Stimulated activated CD4-positive, alpha-beta T cell treated with anti-CD3 and anti-CD28 coated beads, TNF-alpha, amount 100 ng/mL, for 48 hours (primary cell): ENCODE measurements at places on chromosomes 12 and 14.

DNA sequence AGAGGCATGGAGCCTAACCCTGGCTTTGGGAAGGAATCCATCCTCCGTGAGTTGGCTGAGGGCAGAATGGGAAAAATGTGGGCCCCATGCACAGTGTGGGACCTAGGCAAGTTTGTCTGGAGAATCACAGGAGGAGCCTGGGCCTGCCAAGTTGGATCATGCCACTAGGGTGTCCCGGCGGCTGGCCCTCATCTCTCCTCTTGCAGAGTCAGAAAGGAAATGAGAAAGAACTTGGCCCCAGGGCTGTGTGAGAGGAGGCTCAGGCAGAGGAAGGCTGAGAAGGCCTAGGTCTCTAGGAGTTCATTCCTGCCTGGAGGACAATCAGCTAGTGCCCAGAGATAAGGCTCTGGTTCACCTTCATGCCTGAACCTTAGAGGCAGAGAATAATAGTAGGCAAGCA, 2.5 kb upstream of the ESRRB start:
- DNase-seq, result no peak

DNA sequence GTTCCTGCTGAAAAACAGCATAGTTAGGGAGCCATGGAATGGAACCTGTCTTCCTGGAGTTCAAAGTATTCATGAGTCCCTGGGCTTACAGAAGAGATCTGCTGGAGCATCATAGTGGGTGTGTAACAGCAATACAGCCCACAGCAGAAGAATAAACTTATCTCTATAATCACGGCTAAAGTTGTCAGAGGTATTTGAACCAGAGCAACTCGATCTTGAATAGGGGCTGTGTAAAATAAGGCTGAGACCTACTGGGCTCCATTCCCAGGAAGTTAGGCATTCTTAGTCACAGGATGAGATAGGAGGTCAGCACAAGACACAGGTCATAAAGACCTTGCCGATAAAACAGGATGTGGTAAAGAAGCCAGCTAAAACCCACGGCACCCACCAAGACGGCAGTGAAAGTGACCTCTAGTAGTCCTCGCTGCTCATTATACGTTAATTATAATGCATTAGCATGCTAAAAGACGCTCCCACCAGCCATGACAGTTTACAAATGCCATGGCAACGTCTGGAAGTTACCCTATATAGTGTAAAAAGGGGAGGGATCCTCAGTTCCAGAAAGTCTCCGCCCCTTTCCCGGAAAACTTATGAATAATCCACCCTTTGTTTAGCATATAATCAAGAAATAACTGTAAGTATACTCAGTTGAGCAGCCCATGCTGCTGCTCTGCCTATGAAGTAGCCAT, 223.4 kb downstream of the PCNX1 start:
- DNase-seq, result no peak

GRCh38 chr12:123634142-123634561, 523 bp downstream of the GTF2H3 start:
- DNase-seq, result no peak

- DNase-seq, result no peak
These were observed 185.6 kb downstream of the TMEM117 start for GRCh38 chr12:44021471-44021971.

- no peak for DNase-seq
These were observed 97.9 kb upstream of the USP44 start for GRCh38 chr12:95648990-95649791.

GRCh38 chr14:32166029-32166428, 35.8 kb upstream of the RNU6-7 start:
- no peak for DNase-seq

DNA sequence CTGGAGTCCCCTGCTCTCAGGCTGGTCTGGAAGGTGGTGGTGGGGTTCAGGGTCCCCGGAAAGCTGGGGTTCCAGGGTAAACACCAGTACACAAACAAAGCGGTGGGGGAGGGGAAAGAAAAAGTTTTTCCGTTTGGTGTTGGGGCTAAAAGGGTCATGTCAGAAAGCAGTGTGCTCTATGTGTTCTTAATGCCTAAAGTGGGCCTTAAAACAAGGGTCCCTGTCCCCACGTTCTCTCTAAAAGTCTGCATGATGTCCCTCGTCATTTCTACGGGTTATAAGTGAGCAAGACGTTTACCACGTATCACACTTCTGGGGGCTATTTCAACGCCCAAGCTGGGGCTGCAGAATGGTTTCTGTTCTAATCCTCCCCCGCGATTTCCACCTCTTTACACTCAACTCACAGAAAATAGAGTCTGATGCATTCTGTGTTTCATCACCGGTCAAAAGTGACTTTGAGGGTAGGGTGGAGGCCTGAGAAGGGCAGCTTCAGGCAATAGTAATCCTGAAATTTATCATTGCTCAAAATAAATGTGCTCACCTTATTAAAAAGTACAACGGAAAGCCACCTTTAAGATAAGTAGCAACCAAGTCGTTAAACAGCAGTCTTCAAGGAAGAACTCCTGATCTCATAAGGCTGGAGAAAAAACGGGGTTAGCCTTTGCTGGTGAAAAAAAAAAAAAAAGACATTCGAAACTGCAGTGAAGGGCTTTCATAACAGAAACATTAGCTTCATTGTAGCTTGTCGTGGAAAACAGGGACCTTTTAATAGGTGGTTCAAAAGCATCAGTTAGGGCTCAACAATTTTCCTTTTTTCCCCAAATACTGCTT, 63.9 kb upstream of the PTGR2 start:
- DNase-seq, result no peak

DNA sequence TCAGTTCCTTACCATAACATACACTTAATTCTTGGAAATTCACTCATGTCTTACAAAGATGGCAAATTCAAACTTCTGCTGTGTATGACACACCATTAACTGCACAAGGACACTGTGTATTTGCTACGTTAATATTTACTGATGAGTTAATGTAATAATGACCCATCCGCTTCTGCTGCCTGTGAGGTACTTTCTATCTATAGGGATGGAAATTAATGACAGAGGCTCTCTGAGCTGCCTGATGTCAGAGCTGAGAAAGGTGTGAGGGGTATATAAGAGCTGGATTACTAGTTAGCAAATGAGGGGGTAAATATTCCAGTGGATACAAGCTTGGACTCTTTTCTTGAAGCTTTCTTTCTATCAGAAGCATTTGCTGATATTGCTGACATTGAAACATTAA, at the start of gene IAPP:
IAPP (plus strand) TSS at position 301 of the 400 bp plus-strand sequence. CDS start 450 bp downstream, outside the sequence.
- DNase-seq, result no peak

DNA sequence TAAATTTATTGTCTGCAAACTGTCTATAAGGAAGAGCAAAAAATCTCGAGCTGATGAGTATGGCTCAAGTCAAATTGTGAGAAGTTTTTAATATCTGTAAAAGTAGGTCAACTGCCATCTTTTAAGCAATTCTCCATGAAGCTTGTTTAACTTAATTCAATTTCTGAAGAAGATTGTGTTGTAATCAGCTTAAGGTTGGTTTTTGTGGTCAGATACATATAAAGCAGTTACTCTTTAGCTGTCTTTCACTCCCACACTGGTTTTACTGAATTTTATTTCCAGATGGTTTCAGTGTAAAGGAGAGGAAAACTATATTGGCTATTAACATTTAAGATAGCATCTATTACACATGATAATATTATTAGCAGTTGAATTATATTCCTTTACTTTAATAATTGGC, 1165.1 kb downstream of the SLC16A7 start:
- no peak for DNase-seq

GRCh38 chr12:58919231-58920101, 838 bp downstream of the LRIG3 start:
- DNase-seq, result no peak

GRCh38 chr14:24828486-24828885, 194.5 kb upstream of the GZMB start:
- no peak for DNase-seq

GRCh38 chr12:125014526-125014925, 21.1 kb downstream of the BRI3BP start:
- DNase-seq, result no peak

DNA sequence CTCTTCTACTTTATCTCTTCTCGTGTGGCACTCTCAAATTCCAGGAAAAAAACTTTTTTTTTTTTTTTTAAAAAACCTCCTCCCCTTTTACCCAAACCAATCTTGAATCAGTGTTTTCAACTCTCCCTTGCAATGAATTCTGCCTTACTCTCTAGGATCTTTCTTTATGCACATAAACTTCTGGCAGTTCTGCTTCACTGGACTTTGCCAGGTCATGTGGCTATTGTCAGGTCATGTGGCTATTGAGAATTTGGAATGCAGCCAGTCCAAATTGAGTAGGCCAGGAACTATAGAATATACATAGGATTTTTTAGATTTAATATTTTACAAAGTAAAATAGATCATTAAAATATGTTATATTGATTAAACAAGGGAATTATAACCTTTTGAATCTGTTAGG, 218.2 kb downstream of the TMTC3 start:
- no peak for DNase-seq

DNA sequence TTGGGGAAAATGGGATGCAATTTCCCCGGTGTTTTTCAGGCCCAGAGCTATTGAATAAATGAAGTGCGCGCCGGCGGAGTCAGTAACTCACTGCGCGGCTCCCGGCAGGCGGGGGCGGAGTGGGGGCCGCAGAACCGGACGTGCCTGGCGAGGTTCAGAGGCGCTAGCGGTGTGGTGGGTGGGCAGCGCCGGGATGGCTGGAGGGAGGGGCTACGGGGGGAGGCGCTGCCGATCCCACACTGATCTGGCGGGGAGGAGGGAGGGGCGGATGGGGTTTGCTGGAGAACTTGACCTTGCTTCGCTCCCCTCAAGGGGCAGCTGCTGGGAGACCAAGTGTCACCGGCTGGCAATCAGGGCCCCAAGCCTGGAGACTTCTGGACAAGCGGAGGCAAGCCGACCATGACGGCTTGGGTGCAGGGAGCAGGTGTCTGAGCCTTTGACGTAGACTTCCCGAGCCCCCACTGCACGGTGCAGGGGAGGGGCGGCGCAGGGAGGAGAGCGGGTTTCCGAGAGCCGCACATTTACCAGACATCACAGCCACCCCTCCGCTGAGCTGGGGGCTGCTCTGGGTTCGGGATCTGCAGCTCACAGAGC, 174.1 kb upstream of the RTL1 start:
- DNase-seq, result no peak

DNA sequence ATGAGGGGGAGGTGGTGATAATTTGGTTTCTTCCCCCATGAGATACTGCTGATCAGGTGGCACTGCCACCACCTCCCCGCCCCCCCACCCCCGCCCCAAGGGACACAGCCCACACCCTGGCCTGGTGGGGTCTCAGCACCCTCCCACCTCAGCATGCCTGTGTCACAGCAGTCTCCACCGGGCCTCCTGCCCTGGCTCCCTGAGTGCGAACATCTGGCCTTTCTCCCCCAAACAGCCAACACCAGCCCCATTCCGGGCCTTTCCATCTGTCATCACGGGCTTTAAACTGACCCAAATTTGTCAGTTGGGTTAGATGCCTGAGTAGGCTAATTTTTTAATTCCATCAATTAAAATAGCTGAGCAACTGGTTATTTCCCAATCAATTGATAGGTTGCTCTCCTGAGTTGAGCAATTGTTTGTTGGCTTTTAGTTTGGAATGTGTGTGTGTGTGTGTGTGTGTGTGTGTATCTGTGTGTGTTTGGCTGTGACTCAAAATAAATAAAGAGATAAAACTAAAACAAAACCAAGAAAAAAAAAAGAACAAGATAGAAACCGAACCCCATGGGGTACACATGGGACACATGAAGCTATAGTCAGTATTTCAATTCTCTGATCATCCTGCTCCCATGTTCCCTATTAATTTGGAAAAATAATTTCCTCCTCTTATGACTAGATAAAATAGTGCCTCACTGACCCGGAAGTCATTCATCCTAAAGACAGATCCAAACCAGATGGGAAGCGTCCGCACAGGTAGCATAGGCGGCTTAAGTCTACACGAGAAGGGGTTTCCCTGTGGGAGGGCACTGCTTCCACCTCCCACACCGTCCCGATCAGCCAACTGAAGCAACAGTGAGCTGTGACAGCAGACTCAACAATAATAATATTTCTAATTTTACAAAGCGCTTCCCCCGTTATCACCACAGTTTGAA, 7.4 kb downstream of the SERPINA12 start:
- DNase-seq, result no peak

DNA sequence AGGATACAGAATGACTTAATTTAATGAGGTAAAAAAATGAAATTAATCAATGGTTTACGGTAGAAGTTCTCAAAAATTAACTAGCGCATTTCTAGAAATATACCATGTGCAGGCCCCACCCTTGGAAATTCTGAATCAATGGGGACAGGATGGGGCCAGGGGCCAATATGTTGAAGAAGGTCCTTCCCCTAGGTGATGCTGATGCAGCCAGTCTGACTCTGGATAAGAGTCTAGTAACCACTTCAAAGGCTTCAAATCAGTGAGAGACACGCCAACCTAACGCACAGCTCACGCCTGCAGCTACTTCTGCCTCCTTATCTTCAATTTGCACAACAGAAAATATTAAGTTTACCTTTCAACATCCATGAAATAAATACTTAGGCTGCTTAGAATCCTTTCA, 14.9 kb downstream of the GIT2 start:
- DNase-seq, result peak; percentile 48

- DNase-seq, result no peak
These were observed 134.2 kb downstream of the HMGA2 start for GRCh38 chr12:65958456-65958855.

DNA sequence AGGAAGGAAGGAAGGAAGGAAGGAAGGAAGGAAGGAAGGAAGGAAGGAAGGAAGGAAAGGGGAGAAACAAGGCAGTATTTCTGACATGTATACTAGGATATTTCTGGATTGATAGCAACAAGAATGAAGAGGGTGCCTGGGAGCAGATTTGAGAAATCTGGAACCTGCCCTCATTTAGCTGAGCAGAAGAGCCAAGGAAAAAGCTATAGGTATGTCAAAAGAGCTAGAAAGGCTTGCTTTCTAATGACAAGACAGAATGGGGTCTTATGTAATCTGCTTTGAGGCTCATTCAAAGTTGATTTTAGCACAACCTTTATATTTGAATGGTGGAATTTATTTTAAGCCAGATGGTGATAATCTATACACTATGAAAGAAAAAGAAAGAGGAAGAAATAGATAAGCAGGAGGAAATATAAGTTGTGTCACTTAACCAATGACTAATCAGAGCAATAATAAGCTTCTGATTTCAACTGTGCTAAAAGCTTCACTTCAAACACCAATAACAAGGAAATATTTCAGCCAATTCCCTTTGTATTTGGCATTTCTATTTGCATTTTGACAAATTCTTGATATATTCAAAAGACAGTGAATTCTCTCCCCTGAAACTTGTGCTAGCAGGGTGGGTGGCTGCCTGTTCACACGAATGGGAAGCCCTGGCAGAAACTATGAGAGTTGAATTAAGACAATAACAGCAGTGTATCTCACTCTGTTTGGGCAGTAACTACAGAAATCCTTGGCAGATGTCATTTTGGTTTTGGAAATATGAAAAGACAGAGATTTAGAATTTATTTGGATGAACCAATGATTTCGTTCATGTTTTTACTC, 76.3 kb upstream of the FLRT2 start:
- DNase-seq, result no peak

GRCh38 chr12:71642264-71642663, 21.4 kb downstream of the ZFC3H1 start:
- DNase-seq, result no peak

- DNase-seq, result no peak
These were observed 381.0 kb downstream of the DPF3 start for GRCh38 chr14:72512925-72513324.
